ENCODE measurements at places on chromosomes 16 and 17.
A peak's percentile ranks its signal among the peaks of the same experiment; 100 is the strongest.

DNA sequence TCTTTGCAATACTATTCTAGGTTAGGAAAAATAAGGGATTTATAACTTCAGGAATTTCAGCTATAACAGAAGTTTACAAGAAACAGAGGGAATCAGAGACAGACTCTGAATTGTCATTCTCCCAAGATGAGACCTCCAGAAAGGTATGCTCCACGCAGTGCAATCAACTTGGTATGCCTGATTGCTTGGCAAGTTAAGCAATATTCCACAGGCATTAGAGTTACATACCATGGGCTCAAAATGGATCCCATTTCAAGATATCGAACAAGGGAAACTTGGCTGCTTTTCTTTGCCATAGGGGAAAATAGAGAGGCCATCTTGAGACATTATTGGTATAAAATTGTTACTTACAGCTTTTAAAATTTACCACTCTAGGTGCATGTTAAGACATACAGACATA is 615.6 kb upstream of the SOX9 start:
- no peak for DNase-seq

GRCh38 chr17:50629902-50630301 is 4.8 kb upstream of the ABCC3 start:
- DNase-seq = no peak

DNA sequence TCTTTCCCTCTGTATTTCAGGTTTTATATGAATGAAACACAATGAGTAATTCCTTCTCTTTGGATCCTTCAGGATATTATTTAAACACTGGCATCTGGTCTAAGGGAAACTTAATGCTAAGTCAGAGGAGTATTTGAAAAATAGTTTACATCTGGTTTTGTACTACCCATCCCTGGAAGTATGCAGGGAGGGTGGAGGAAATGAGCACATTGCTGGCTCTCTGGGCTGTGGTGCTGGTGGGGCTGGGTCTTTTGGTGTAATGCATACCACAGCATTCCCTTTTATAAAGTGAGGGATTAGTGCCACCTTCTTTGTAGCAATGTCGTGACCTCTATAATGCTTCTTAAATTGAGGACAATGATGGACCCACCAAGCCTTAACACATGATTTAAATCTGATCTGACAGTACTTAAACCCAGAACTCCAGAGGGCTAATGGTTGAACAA is 105.5 kb upstream of the AXIN2 start:
- DNase-seq = no peak

GRCh38 chr16:8831871-8832716 is 34.5 kb downstream of the PMM2 start:
- DNase-seq = no peak

GRCh38 chr17:16100737-16101400 is 101.2 kb downstream of the TTC19 start:
- no peak for DNase-seq

DNA sequence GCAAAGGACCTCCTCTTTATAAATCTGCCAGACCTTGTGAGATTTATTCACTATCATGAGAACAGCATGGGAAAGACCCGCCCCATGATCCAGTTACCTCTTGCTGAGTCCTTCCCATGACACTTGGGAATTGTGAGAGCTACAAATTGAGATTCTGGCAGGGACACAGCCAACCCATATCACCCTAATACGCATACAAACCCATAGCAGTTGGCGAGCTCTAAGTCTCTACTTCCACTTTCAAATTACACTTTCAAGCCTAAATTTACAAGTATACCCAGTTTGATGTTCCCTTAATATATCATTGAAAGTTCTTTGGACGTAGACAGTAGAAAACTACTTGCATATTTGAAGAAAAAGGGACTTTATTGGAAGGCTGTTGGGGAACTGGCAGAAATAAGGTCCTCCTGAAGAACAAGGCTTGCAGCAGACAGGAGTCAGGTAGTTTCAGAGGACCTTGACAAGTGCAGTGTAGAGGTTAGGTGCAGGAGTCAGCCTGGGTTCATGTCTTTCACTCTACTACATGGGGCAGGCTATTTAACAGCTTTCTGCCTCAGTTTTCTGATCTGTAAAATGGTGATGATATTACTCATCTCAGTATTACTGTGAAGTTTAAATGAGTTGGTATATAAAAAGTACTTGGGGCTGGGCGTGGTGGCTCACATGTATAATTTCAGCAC is 107.9 kb upstream of the EEF2KMT start:
- no peak for DNase-seq

GRCh38 chr16:27704252-27704651 is 154.3 kb downstream of the KATNIP start:
- DNase-seq = no peak

- peak; percentile 45 for DNase-seq
Observed at GRCh38 chr17:59620518-59621259, 994 bp downstream of the CLTC start.

- DNase-seq = no peak
Observed at GRCh38 chr16:79806757-79807156, 206.2 kb upstream of the MAF start.

- DNase-seq = no peak
Observed at GRCh38 chr17:30224419-30224960, 11.0 kb downstream of the SLC6A4 start.

GRCh38 chr17:77140878-77141767 is at the start of gene SEC14L1:
Gene SEC14L1 (plus strand): TSS chr17:77140969. CDS start chr17:77143597, 2,628 bp downstream.
- DNase-seq = peak; percentile 15

GRCh38 chr16:11136600-11136999 is 119.4 kb downstream of the SOCS1 start:
- no peak for DNase-seq

DNA sequence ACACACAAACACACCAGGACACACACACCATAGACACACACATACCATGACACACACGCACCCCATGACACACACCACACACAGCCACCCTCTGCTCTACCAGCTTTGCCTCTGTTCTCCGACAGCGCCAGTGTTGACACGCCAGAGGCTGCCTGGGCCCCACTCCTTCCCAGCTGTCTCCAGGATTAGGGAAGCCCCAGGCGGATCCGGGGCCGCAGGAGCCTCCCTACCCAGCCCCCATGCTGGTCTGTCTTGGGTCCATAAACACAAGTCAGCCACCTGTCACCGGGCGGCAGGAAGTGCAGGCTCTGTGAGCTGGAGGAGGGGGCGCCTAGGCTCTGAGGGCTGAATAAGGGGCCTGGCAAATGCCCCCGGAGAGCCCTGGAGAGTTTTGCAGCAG is 10.5 kb downstream of the TBC1D16 start:
- DNase-seq = no peak

DNA sequence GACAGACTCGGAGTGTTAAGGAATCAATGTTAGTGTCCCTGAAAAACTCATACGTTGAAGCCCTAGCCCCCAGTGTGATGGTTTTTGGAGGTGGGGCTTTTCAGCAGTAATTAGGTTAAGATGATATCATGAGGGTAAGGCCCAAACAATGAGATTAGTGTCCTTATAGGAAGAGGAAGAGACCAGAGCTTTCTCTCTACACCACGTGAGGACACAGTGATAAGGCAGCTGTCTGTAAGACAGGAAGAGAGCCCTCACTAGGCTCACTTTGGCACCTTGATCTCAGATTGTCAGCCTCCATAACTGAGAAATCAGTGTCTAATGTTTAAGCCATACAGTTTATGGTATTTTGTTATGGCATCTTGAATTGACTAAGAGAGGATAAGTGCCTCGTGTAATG is 403.2 kb downstream of the NPIPA7 start:
- no peak for DNase-seq

DNA sequence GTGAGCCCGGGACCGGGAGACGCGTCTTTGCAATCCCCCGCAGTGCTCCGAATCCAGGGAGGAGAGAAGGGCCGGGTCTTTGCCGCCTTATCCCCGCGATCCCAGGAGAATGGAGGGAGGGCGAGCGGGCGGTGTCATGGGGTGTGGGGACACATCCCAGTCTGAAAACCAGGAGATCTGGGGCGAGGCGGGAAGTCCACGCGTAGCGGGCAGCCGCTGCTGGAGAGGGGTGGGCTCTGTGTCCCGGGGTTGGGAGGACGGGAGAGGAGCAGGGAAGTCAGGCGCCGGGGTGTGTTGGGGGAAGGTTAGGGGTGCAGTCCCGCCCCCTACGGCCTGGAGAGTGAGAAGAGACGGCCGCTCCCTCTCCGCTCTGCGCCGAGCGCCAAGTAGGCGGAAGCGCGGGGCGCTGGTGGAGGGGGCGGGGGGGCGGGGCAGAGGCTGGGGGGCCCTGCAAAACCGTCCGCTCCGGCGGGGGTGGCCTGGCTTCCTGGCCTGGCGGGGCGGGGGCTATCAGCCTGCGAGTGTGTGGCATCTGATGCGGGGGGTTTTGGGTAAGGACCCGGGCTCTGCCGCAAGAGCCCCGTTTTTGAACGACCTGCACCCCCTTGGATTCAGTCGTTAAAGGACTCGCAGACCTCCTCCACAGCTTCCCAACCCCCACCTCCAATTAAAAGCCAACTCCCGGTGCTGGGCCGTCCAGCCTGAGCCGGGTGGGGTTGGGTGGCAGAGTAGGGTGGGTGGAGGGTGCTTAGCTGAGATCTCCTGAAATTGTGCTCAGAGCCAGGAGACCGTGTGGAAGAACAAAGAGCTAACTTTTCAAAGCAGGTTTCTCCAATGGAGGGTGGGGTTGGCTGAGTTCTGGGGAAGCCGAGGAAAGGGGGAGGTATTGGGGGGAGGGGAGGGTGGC is 654 bp downstream of the LASP1 start:
- peak; percentile 72 for DNase-seq

DNA sequence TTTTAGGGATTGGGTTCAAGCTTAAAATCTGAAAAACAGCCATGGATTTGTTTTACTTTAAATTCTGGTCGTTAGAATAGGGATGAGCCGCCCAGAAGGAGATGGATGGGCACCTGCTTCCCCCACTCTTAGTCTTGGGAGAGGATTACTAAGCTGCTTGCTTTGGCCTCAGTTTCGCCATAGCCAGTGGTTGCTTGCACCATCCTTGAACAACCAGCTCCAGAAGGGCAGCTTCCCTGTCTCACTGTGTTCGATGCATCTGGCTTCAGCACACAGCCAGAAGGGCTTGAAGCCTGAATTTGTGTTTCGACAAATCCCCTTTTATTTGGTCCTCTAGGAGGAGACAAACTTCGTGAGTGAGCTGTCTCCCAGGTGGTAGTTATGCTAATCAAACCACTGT is 7.1 kb downstream of the CYB5D2 start:
- DNase-seq = no peak

- DNase-seq = no peak
Observed at GRCh38 chr17:77282524-77283515, 142.1 kb downstream of the SEC14L1 start.

DNA sequence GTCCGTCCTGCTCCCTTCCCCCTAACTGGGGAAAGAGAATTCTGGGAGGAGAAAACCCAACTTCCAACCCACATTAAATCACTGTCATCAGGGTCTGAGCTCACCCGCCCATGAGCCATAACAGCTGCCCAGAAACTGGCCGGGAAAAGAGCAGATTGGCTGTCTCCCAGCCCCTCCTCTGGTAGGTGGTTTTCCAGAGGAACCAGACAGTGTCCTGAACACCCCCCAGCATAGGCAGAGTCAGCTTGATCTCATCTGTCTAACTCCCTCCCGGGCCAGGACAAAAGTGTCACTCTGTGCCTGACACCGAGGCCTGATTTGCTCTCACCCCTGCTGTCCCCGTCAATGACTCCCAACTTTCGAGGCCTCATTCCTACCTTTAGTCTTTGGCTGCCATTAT is 197.0 kb downstream of the AXIN2 start:
- no peak for DNase-seq

GRCh38 chr16:85569615-85570212 is 43.4 kb upstream of the GSE1 start:
- no peak for DNase-seq

GRCh38 chr16:165539-166374 is at the start of gene HBM:
Gene HBM (plus strand): TSS chr16:165978. CDS start chr16:165998, 20 bp downstream.
- no peak for DNase-seq

DNA sequence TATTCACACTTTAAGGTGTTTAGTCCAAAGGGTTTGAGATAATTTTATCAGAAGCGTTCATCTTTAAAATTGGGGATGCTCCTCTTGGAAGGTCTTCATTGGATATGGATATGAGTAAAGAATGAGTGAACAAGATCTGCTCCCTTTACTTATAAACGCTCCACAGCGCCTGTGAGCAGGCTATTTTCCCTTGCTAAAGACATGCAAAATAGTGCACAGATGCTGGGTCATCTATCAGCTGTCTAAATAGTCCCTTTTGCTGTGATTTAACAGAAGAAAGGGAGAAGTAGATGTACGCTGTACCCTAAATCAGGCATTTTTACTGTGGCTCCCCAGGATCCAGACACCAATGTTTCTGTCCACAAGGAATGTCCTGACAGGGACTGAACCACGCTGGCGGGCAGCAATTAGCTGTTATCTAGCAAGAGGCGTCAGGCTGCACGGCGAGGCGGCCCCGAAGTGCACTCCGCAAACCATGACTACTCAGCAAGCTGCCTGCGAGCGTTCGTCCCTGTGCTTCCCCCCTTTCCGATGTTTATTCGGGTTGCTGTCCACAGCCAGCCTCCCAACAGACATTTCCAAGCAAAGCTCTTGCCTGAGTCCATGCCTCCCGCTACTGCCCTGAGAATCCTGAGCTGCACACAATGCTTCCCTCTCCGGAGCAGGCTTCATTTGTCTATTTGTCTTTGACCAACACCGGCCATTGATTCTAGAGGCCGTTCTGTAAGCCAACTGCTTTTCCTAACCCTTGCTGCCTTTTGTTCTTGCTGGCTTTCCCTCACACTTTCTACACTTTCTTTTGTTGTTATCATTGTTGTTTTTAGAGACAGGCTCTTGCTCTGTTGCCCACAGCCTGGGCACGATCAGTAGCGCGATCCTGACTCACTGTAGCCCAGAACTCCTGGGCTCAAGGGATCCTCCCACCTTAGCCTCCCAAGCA is 55.7 kb upstream of the CNEP1R1 start:
- DNase-seq = no peak

DNA sequence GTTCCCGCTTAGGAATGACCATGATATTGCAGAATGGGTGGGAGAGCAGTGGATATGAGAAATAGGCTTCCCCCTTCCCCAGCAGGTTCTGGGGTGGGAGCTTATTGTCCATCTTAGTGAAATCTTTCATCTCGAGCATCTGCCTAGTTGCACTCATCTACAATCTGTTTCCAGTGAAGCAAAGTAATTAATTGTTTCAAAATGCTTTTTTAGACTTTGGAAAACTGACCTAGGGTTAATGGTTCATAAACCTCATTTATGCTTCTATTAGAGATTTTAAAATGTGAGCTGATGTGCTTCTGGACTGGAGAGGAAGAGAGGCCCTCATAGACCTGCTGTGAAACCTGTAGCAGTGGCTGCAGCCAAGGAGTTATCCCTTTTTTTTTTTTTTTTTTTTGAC is 247.7 kb upstream of the XYLT1 start:
- no peak for DNase-seq

- DNase-seq = no peak
Observed at GRCh38 chr17:40321961-40322357, 13.0 kb downstream of the RARA start.

- no peak for DNase-seq
Observed at GRCh38 chr16:70684146-70685060, 1.4 kb downstream of the MTSS2 start.

DNA sequence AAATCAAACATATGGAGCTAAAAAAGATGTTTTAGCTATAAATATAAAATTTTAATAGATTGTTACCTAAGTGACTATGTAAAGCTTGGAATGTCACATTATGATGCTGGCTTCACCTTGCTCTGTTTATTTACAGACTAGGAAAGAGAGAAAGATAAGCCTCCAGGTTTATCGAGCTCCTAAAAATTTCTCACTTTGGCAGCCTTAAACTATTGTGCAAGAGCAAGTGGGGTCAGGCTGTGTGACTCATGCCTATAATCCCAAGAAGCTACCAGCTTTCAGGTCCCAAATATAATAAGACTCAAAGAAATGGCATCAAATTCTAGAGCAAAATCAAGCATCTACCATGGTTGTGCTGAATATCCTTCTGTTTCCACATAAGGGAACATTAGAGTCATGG is 34.3 kb upstream of the PRSS54 start:
- no peak for DNase-seq

All from stimulated activated CD8-positive, alpha-beta memory T cell treated with anti-CD3 and anti-CD28 coated beads, Interleukin-7, amount 100 ng/mL, for 4 hours (primary cell).